NCI-H187 treated with DMSO at 0.1 percent for 48 hours (cell line): ENCODE measurements at places on chromosomes 5 and 9.
A peak's percentile ranks its signal among the peaks of the same experiment; 100 is the strongest.

- no peak for DNase-seq
Observed at GRCh38 chr5:149261246-149261645, 10.4 kb upstream of the AFAP1L1 start.

GRCh38 chr5:83162601-83163000 lies 85.3 kb downstream of the XRCC4 start:
- DNase-seq = no peak

DNA sequence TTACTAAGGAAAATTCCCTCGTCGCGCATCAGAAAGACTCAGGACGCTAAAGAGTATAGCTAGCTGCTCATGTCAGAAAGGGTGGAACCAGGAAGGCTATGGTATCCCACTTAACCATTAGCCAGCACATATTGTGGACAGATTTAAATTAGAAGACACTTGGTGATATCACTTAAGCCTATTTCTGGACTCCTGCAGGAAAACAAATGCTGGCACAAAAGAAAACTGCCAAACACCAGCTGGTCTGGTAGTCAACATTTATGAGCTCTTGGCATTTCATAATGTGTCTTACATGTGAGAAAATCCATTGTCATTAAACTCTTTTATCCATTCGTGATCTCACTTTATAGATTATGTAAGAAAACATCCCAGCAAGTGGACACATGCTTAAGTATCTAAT lies 377.4 kb downstream of the PTPRD start:
- no peak for DNase-seq

DNA sequence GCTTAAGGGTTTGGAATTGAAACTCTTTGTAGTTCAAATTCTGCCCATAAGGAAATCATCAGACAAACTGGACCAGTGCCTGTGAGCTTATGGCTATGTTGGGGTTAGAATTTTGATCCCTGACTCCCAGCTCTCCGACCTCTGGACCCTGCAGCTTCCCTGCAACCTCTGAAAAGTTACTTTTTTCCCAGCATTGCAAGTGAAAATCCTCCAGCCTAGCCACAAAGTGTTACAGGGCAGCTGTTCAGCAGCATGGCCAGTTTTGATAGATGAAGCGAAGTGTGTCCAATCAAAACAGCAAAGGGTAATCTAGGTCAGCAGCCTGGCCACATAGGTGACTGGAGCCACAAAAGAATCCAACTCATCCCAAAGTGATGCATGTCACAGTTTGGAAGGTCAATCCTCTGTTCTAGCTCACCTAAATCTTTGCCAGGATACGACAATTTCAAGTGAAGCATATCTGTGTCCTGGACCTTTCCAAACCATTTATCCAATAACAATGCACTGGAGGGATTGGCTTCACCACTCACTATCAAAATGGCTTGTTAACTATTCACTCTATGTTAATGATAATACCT lies 4.7 kb upstream of the CPEB4 start:
- no peak for DNase-seq

DNA sequence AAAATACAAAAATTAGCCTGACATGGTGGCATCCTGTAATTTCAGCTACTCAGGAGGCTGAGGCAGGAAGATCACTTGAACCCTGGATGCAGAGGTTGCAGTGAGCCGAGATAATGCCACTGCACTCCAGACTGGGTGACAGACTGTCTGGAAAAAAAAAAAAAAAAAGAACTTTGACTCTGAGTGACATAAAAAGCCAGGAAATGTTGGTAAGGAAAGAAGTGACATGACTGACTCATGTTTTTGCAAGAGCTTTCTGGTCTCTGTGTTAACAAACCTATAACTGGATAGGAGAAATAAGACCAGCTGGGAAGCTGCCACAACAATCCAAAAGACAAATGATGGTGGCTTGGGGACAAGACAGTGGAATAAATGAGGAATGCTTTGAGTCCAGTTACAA lies 272.1 kb downstream of the HINT1 start:
- no peak for DNase-seq

- DNase-seq = no peak
Observed at GRCh38 chr9:79430619-79431018, 141.1 kb upstream of the TLE4 start.

GRCh38 chr5:66757219-66757833 lies 161.1 kb downstream of the MAST4 start:
- peak; percentile 19 for DNase-seq

GRCh38 chr5:92980491-92980890 lies 600.5 kb downstream of the NR2F1-AS1 start:
- DNase-seq = no peak

DNA sequence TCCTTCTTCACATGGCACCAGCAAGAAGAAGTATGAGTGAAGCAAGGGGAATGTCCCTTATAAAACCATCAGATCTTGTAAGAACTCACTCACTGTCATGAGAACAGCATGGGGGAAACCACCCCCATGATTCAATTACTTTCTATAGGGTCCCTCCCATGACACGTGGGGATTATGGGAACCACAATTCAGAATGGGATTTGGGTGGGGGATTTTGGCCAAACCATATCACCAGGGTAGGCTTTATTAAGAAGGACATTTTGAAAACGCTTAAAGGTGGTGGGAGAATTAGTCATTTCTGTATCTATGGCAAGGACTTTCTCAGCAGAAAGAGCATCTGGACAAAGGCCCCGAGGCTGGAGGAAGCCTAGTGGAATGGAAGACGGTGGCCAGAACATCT lies 100.2 kb upstream of the ADAMTS16 start:
- DNase-seq = no peak

- no peak for DNase-seq
Observed at GRCh38 chr5:173217626-173218397, 17.2 kb downstream of the NKX2-5 start.

DNA sequence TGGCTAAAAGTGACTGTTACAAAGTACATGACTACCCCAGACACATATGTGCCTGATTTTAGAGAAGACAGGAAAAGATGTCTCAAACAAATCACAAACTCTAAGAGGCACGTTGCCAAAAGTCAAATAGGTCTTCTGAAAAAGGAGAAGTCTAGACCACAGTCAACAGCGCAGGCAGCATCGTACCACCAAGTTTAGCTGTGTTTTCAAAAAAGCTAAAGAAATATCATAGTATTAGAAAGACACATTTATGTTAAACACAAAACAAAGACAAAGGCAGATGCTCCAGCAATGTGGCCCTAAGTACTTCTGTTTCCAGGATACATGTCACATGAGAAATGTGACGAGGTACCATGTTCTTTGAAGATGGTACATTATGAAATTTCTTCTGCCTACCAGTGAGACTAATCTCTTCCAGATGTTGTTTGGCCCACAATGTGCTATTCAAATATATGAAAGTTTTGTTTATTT lies 43.5 kb downstream of the LPAR1 start:
- DNase-seq = no peak

- DNase-seq = no peak
Observed at GRCh38 chr5:143064218-143064641, 294.1 kb downstream of the ARHGAP26 start.

DNA sequence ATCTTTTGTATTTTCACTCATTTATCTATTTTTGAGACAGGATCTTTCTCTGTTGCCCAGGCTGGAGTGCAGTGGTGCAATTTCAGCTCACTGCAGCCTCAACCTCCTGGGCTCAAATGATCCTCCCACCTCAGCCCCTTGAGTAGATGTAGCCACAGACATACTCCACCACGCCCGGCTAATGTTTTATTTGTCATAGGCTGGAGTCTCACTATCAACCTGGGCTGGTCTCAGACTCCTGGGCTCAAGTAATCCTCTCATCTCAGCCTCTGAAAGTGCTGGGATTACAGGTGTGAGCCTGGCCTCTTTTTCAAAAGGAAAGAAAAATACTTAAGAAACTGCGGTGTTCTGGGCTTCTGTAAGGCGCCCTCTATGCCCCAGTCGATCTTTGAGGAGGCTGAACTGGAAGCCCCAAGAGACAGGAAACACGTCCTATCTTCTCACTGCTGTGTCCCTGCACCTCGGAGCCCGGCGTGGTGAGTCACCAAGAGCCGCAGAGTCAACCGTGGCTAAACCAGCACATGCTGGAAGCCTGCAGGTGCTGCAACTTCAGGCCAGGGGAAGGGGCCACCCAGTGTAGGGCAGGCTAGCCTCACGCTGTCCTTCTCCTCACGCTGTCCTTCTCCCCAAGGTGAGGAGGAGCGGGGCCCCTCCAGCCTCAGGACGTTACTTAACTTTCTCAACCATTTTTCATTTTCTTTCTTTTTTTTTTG lies 15.2 kb upstream of the LHX3 start:
- no peak for DNase-seq

DNA sequence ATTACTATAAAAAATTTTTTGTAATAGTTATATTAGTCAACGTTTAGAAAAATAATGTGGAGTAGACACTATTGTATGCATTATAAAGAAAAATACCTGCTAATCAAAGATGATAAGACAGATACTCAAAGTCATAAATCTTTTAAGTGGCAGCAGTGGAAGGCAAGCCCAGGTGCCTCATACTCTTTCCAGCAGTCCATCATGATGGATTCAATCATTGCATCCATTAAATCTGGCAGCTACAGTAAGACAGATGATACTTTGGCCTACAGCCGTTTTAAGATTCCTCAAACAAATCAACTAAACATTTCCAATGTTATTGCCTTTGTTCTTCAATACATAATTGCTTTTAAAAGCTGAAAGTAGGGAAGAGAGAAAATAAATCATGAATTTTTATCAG lies 1392.9 kb upstream of the NUDT12 start:
- no peak for DNase-seq

DNA sequence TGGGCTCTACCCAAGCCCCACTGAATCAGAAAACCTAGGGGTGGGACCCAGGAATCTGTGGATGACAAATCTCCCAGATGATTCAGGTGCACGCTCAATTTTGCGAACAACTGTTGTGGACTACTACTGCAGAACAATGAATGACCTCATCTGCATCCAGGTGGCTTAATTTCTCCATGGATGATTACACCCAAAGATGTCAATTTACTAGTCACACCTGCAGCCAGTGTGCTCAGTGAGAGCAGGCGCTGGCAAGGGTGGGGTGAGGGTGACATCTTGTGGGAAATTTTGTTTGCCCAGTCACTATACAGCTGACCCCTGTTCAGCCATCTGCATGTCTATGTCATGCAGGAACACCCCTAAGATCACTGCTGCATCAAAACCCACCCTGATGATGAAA lies 118.2 kb downstream of the ENTREP1 start:
- peak; percentile 8 for DNase-seq

DNA sequence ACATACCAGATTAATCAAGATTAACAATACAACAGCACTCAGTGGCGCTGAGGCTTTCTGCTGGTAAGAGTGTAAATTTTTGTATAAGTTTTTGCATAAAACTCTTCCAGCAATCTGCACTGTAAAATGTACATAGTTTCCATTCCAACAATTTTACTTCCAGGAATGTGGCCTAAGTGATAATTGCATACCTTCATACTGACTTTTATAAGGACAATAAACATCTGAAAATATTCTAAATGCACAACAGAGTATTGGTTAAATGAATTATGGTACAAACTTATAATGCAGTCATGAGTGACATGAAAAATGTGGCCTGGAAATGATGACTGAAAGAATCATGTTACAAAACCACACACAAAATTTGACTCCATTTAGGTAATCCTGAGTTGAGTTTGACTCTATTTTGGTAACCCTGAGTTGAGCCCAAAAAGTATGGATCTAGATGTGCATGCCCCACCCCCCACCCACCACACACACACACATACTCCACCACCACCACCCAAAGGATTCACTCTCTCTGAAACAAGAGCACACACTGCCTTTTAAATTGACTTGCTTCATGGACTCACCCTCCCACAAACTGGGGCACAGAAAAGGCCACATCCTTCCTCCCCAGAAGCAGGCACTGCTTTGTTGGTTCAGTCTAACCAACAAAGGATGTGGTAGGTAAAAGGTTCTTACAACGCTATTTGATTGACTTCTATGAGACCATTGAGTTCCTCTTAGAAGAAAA lies 137.6 kb downstream of the SUSD1 start:
- DNase-seq = no peak

DNA sequence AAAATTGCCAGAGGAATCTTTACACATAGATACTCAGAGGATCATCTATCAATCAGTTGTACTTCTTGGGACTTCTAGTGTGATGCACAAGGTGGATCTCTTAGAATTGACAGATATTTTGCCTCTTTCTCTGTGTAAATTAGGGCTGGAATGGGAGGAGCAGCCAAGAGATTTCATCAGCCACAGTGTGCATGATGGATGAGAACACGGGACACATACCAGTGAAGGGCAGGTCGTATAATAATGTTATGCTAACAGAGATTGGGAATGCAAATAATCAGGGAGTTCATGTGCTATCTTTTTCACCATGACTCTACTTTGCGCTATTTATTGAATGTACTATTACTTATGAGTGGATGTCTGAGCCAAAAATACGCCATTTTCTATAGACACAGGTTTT lies 43.3 kb upstream of the ISOC1 start:
- no peak for DNase-seq

GRCh38 chr9:69454321-69454720 lies 129.3 kb downstream of the ENTREP1 start:
- DNase-seq = no peak

DNA sequence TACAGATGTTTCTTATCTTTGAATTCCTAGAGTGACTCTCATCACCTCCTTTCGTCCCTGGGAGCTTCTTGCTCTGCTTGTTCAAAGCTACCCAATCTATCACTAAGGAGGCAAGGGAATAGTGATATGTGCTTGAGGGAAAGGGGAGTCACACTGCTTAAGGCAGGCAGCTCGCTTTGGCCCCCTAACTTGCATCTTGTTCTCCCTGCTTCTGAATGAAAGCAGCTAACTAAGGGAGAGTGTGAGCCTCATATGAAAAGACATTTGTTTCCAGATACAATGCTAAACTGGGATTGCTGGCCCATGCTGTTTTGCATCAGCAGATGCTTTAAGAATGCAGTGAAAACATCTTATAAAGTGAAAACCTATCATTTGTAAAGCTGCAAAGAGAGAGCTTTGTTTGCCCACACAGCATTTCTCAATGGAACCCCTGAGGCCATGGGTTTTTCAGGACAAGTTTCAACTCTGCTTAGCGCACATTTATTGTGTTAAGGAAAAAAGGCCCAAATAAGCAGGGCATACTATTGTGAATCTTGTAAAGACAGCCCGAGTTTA lies 367.9 kb upstream of the ADAMTSL1 start:
- no peak for DNase-seq

GRCh38 chr9:5186416-5187169 lies 1.2 kb upstream of the INSL6 start:
- DNase-seq = peak; percentile 15

- no peak for DNase-seq
Observed at GRCh38 chr5:5588887-5589826, 166.7 kb downstream of the ICE1 start.

DNA sequence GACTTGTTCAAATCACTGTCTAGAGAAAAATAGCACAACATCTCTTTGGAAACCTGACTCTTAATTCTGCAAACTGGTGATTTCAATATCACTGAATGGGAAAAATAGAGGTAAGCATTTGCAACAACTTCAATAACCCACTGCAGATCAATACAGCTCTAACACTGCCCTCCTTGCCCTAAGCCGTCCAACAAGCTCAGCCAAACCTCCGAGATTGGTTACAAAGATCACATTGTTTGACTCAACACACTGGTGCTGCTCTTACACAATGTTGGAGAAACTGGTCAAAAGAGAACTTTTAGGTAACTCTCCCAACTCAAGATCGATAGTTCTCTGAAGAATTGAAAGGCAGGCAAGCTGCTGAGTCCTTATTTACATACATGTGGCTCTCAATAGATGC lies 150.4 kb downstream of the SPOCK1 start:
- DNase-seq = no peak

GRCh38 chr5:6527749-6528455 lies 79.2 kb downstream of the UBE2QL1 start:
- no peak for DNase-seq

GRCh38 chr9:32265037-32265436 lies 119.4 kb upstream of the ACO1 start:
- no peak for DNase-seq
